Left renal pelvis (tissue), 4 donors: ENCODE measurements at places on chromosomes 5 and 9. TPM values are rescaled to one million over a fixed set of nuclear protein-coding genes. Genes with fewer than 3 reads are reported as not detected.

The LCN9 gene
- not detected for polyA plus RNA-seq

The GAS1 gene
- 217 TPM for polyA plus RNA-seq

The MARCOL gene
- polyA plus RNA-seq: not detected

The HTR1A gene
- polyA plus RNA-seq: not detected

The SPATA31E1 gene
- polyA plus RNA-seq: not detected

The PCDHGB5 gene
- 9.9 TPM for polyA plus RNA-seq

The ZDHHC11 gene
- polyA plus RNA-seq: 11.0 TPM

The LRRTM2 gene
- polyA plus RNA-seq: 3.0 TPM

The CDC25C gene
- polyA plus RNA-seq: 6.5 TPM

The SH3RF2 gene
- 4.5 TPM for polyA plus RNA-seq

The SLC34A3 gene
- polyA plus RNA-seq: 2.9 TPM

The ECPAS gene
- polyA plus RNA-seq: 83.4 TPM

The FBP1 gene
- polyA plus RNA-seq: 39.5 TPM

The SVEP1 gene
- polyA plus RNA-seq: 5.4 TPM

The LHX3 gene
- not detected for polyA plus RNA-seq

The C5orf34 gene
- polyA plus RNA-seq: 6.0 TPM

The CLIC3 gene
- polyA plus RNA-seq: 0.34 TPM

The SLCO6A1 gene
- polyA plus RNA-seq: not detected

The BSPRY gene
- 0.22 TPM for polyA plus RNA-seq

The SHOC1 gene
- polyA plus RNA-seq: 0.14 TPM

The TPPP gene
- polyA plus RNA-seq: 4.0 TPM

The SLC45A2 gene
- 1.1 TPM for polyA plus RNA-seq

The ORM2 gene
- polyA plus RNA-seq: not detected

The IL33 gene
- 47.0 TPM for polyA plus RNA-seq

The TYRP1 gene
- 0.27 TPM for polyA plus RNA-seq
